ENCODE measurements at places on chromosomes 6 and 20.

DNA sequence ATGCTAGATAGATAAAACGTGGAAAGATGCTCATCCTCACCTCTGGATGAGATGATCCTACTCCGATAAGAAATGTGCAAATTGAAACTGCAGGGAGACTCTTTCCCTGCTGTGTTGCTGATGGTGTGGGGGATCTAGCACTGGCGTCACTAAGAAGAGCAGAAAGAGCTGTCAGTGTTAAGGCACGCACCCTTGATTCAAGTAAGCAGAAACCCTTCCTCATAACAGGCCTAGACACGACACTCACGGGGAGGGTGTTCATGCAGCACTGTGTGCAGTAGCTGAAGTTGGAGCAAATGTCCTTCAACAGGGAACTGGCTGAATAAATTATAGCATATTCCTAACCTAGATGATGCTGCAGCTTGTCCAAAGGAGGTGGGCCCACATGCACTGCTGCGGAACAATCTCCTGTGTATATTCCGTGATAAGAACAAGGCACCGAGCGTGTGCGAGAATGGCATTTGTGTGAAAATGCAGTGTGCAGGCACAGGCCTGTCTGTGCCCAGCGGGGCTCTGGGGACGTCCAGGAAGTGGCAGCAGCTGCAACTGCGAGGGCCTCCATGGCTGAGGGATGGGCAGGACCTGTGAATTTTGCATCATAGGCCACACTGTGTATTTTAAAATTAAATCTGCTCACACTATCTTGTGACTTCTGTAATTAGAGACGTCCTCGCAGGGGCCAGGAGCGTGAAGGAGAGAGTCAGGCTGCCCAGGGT is 64.0 kb downstream of the TCP11 start:
- DNase-seq: no peak

DNA sequence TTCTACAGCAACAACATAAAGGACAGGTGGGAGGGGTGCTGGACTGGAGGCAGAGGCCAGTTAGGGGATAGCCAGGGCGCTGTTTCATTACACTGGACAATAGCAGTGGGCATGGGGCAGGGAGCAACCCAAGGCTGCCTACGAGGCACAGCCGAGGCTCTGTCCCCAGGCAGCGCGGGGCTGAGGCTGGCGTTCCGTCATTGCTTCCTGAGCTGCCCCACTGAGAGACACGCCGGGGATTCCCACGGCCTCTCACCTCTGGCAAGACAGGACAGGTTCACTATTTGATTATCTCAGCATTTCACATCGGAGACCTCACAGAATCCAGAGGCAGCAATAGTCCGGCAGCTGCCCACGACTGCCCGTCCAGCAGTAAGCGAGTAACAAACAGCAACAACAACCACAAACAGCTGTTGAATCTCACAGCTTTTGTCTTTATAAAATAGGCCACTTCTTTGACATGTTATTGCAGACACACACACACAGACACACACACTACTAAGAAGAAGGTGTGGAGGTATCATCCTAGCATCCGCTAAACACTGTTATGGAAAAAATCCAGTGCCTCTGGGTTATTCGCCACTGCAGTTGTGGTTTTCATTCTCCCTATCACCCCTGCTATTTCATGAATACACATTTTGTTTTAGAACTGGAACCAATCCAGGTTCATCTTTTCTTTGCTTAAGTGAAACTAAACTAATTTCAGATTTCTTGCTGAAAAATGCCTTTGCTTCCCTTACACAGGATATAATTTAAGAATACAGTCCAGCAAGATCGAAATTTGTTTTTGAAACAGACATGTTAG is 19.5 kb downstream of the KIF25 start:
- no peak for DNase-seq

- DNase-seq: no peak
Measured at GRCh38 chr6:154738551-154738961, 5.3 kb downstream of the SCAF8 start.

DNA sequence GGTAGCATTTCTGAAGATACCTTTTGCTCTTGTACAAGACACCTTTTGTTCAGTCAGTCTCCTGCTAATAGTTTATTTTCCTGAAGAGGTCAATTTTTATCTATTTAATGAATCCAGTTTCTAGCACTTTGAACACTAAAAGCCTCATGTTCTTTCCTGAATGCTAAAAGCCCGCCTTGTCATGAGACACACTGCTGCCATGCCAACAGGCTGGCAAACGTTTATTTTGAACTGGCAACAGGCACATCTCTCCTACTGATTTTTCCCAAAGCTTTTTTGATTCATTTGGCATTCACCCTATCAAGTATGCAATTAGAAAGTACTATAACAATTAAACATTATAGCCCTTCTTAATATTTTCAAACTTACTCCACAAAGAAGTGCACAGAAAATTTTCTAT is 421.2 kb upstream of the EYS start:
- no peak for DNase-seq

- no peak for DNase-seq
Measured at GRCh38 chr20:53337390-53338101, 256.1 kb downstream of the ZNF217 start.
